Activated naive CD4-positive, alpha-beta T cell treated with anti-CD3 and anti-CD28 coated beads for 36 hours (primary cell): ENCODE measurements at places on chromosomes 16 and 17. TPM values are rescaled to one million over a fixed set of nuclear protein-coding genes. Genes with fewer than 3 reads are reported as not detected.

DNA sequence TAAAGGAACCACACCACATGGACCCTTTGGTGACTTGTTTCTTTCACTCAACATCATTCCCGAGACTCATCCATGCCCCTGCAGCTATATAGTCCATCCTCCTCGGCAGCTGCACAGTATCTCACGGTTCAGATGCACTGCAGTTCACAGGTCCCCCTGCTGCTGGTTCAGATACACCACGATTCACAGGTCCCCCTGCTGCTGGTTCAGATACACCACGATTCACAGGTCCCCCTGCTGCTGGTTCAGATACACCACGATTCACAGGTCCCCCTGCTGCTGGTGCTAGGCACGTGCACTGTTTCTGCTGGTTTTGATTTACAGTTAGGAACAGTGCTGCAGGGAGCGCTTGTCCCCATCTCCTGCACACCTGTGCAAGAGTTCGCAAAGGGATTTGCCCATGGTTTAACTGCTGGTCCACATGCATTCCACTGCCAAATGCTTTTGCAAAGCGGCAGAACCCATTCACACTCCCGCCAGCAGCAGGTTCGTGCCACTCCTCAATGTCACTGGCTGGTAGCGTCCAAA is 3.8 kb downstream of the HSDL1 start:
- H3K4me3 ChIP-seq, result no peak overlapping the region
- no peaks in the 10 kb centered on the region for H3K36me3 ChIP-seq
- H3K27ac ChIP-seq, result no peak overlapping the region
- DNase-seq, result peak; percentile 21
- H3K27me3 ChIP-seq, result no peaks in the 10 kb centered on the region

Gene NPIPA8
- not detected for total RNA-seq

DNA sequence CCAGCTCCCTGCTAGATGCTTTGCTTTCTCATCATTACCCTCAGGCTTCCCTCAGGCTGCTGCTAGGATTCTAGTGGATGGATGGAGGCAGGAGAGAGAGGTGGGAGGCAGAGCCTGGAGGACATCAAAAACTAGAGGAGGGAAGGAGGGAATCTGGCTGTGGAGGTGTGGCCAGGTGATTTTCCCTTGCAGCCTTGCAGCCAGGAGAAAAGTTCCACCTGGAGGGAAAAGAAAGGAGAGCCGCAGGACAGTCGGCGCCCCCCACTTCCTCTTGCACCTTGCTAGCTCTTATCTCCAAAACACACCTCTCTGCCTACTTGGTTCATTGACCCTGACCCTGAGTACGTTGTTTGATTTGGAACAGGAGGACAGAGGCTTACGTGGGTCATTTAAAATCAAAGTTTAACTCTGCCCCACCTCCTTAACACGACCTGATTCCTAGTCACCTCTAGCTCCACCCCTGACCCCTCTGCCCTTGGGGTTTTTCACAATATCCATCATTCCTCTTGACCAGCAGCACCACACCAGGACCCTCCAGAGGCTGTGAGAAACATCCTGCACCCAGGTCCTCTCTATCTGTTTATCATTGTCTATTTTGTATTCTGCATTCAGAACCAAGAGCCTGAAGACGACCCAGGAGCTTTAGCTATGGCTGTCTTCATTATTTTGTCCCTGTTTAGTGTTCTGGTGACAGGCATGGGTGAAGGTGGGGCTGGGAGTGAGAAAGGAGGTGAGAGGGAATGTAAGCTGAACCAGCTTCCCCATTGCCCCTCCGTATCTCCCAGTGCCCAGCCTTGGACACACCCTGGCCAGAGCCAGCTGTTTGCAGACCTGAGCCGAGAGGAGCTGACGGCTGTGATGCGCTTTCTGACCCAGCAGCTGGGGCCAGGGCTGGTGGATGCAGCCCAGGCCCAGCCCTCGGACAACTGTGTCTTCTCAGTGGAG is 15.9 kb downstream of the AOC3 start:
- DNase-seq, result no peak
- no peak overlapping the region for H3K4me3 ChIP-seq
- peaks cover 6% of the 10 kb centered on the region for H3K27me3 ChIP-seq
- no peaks in the 10 kb centered on the region for H3K36me3 ChIP-seq
- H3K4me1 ChIP-seq, result no peaks in the 10 kb centered on the region
- H3K27ac ChIP-seq, result no peak overlapping the region

- DNase-seq, result no peak
- H3K36me3 ChIP-seq, result no peaks in the 10 kb centered on the region
- no peak overlapping the region for H3K27ac ChIP-seq
- no peaks in the 10 kb centered on the region for H3K4me1 ChIP-seq
- H3K4me3 ChIP-seq, result no peak overlapping the region
Measured at GRCh38 chr17:14738652-14738988, 437.7 kb downstream of the HS3ST3B1 start.

Gene SCIMP
- not detected for total RNA-seq

- H3K27me3 ChIP-seq, result no peaks in the 10 kb centered on the region
- H3K27ac ChIP-seq, result no peak overlapping the region
- DNase-seq, result no peak
Measured at GRCh38 chr17:83012200-83012785, 67.1 kb upstream of the METRNL start.

GRCh38 chr17:3965118-3965800 is 1.0 kb upstream of the ATP2A3 start:
- DNase-seq, result peak; percentile 83
- H3K36me3 ChIP-seq, result peaks cover 4% of the 10 kb centered on the region
- peaks cover 38% of the 10 kb centered on the region for H3K4me1 ChIP-seq
- H3K27me3 ChIP-seq, result no peaks in the 10 kb centered on the region

- no peak for DNase-seq
- H3K4me3 ChIP-seq, result no peak overlapping the region
- no peak overlapping the region for H3K27ac ChIP-seq
- peaks cover 27% of the 10 kb centered on the region for H3K27me3 ChIP-seq
- H3K4me1 ChIP-seq, result no peaks in the 10 kb centered on the region
Measured at GRCh38 chr17:5797447-5798050, 213.2 kb upstream of the NLRP1 start.

GRCh38 chr17:45437465-45438283 is 5.0 kb upstream of the ARHGAP27 start:
- no peaks in the 10 kb centered on the region for H3K36me3 ChIP-seq
- H3K27ac ChIP-seq, result no peak overlapping the region
- no peaks in the 10 kb centered on the region for H3K27me3 ChIP-seq
- DNase-seq, result no peak

DNA sequence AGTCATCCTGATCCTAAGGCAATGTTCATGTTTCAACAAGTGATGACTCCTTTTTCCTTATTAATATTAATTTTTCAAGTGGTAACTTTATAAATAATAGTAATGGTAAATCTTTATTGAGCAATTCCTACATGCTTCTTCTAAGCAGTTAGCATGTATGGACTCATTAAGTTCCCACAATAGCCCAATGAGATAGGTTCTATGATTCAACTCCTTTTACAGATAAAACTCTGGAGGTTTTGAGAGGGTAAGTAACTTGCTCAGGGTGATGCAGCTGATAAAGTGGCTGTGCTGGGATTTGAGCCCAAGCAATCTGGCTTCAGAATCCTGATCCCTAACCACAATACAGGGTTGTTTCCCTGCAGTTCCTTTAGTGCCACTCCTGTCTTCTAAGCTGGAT is 25.3 kb downstream of the SLC47A1 start:
- no peaks in the 10 kb centered on the region for H3K27me3 ChIP-seq
- DNase-seq, result no peak
- no peak overlapping the region for H3K4me3 ChIP-seq
- no peaks in the 10 kb centered on the region for H3K4me1 ChIP-seq
- no peaks in the 10 kb centered on the region for H3K36me3 ChIP-seq
- H3K27ac ChIP-seq, result no peak overlapping the region

DNA sequence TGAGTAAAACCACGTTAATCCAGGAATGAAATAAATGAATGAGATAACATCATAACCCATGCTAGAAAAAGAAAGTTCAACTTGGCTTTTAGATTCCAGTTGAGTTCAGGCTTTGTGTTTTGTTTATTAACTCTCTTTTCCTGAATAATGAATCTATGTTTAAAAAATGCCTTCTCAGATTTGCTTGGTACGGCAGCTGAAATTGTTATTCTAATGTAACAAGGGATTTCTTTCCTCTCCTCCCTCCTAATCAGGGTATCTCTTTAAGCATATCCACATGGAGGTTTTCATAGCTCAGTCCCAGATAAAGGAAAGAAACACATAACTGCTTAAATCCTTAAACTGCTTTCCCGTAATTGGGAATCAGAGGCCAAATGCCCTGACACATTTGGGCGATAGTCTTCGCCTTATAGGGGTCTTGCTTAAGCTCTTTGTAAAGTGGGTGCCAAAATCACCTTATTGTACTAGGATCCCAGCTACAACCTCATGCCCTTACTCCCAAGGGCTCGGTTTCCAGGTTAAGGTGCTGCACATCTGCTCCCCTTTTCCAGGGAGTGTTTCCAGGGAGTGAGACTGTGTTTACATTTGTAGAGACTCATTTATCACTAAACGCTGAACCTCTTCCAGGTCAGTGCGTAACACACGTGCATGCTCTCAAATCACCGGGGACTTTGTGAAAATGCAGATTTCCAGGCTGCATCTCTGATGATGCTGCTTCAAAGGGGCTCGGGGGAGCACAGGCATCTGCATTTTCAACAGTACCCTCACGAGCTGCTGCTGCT is 142.8 kb upstream of the FOXF1 start:
- no peak for DNase-seq
- H3K27ac ChIP-seq, result no peak overlapping the region
- no peaks in the 10 kb centered on the region for H3K36me3 ChIP-seq
- no peak overlapping the region for H3K4me3 ChIP-seq
- peaks cover 5% of the 10 kb centered on the region for H3K27me3 ChIP-seq

Gene KRT24
- total RNA-seq, result not detected

GRCh38 chr16:58551496-58551895 is 36.2 kb downstream of the SETD6 start:
- H3K27ac ChIP-seq, result no peak overlapping the region
- no peaks in the 10 kb centered on the region for H3K27me3 ChIP-seq
- H3K36me3 ChIP-seq, result peaks cover 48% of the 10 kb centered on the region
- no peaks in the 10 kb centered on the region for H3K4me1 ChIP-seq

DNA sequence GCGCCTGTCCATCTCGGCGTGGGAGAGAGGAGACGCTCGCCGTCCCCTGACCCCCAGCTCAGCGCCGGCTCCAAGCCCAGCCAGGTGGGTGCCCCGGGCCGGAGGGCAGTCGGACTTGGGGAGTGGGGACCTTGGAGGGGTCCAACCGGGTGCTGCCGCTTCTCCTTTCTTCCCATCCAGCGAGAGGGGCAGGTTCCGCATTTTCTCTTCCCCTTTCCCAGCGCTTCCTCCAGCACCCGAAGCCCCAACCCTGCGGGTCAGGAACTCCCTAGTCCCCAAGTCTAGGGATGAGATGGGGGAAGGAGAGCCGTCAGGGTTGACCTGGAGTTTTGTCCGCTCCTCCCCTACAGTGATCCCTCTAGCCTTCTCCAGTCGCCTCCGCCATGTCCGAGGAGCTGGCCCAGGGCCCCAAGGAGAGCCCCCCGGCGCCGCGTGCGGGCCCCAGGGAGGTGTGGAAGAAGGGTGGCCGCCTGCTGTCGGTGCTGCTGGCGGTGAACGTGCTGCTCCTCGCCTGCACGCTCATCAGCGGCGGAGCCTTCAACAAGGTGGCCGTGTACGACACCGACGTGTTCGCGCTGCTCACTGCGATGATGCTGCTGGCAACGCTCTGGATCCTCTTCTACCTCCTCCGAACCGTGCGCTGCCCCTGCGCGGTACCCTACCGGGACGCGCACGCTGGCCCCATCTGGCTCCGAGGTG is at the start of gene OTOP2:
TSS of gene OTOP2 (plus strand) at position 24 of the 699 bp plus-strand sequence. CDS start at position 384, 360 bp downstream.
- no peak within 1 kb of the TSS for H3K4me3 ChIP-seq
- peaks cover 9% of the 10 kb centered on the region for H3K4me1 ChIP-seq
- H3K27ac ChIP-seq, result no peak within 1 kb of the TSS

DNA sequence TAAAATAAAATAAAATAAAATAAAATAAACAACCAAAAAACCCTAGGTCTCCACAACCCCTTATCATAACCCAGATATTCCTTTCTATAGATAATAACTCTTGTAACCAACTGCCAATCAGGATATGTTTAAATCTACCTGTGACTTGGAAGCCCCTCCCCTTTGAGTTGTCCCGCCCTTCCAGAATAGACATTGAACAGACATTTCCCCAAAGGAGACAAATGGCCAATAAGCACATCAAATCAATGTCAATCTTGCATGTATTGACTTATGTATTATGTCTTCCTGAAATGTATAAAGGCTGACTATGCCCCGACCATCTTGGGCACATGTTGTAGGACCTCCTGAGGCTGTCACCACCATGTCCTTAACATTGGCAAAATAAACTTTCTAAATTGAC is 1.5 kb upstream of the MAPK7 start:
- peak overlapping the region; percentile 99 for H3K4me3 ChIP-seq
- no peaks in the 10 kb centered on the region for H3K27me3 ChIP-seq
- H3K4me1 ChIP-seq, result peaks cover 8% of the 10 kb centered on the region

- no peak for DNase-seq
- peaks cover 2% of the 10 kb centered on the region for H3K36me3 ChIP-seq
- H3K27ac ChIP-seq, result no peak overlapping the region
- H3K4me3 ChIP-seq, result no peak overlapping the region
- H3K27me3 ChIP-seq, result peaks cover 5% of the 10 kb centered on the region
- H3K4me1 ChIP-seq, result no peaks in the 10 kb centered on the region
Measured at GRCh38 chr16:58271589-58271988, 23.2 kb downstream of the PRSS54 start.

DNA sequence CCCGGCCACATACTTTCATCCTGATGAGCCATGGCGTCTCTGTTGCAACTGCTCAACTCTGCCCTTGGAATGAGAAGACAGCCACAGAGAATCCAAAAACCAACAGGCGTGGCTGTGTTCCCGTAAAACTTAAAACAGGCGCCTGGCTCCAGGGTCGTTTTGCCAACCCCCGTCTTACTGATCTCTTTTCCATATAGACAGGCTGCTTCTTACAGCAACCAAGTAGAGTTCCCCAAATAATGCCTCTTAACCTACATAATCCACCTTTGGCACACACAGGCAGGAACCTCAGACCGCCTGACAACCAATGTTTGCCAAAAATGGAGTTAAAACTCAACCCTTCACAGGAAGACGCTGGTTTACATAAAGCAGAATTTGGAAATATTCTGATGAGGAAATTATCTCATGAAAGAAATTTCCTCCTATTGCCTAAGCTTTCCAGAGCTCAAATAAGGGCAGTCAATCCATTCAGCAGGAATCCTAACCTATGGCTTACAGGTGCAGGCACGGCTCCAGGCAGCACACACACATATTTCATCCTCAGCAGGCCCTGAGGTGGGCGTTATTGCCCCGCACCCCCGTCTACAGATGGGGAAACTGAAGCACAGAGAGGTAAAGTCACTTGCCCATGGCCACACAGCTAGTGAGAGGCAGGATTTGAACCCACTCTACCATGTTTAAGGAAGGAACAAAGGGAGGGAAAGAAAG is 35.8 kb downstream of the LITAF start:
- no peaks in the 10 kb centered on the region for H3K27me3 ChIP-seq
- H3K36me3 ChIP-seq, result peaks cover 53% of the 10 kb centered on the region
- peaks cover 7% of the 10 kb centered on the region for H3K4me1 ChIP-seq
- no peak overlapping the region for H3K4me3 ChIP-seq
